HCEC 1CT (cell line): ENCODE measurements at places on chromosomes 1 and 21.

DNA sequence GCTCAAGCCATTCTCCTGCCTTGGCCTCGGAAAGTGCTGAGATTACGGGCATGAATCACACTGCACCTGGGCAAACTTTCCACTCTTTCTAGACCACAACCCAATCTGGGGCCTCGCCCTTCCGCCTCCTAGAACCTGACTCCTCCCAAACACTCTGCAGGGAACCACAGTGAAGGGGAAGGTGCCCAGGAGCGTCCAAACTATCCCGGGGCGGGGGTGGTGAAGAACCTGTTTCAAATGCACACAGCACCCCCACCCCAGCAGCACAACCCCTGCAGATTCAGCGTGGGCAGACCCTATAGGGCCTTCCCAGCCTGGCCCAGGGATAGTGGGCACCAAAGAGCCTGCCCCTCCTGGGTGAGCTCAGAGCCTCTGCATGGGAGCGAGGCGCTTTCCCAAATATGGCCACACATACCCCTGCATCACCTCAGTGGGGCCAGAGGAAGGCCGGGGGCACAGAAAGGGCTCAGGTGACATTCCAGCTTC is 86.9 kb downstream of the STUM start:
- no peak for DNase-seq

- no peak for DNase-seq
Measured at GRCh38 chr1:246681900-246682895, 42.0 kb upstream of the SCCPDH start.

DNA sequence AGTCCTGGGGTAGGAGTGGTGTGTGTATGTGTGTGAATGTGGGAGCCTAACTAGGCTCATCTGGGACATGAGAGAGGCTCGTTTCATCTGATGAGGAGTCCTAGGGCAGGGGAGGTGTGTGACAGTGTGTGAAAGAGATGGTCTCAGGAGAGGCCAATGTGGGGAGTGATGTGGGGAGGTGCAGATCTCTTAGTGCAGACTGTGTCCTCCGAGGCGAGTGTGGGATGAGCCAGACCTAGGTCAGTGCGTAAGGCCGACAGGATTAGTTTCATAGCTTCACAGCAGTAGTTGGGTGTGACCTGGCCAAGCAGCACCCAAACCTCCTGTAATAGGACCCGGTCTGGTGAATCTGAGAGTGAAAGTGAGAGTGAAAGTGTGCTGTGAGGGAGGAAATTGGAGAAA is 94.7 kb downstream of the LIPI start:
- no peak for DNase-seq

DNA sequence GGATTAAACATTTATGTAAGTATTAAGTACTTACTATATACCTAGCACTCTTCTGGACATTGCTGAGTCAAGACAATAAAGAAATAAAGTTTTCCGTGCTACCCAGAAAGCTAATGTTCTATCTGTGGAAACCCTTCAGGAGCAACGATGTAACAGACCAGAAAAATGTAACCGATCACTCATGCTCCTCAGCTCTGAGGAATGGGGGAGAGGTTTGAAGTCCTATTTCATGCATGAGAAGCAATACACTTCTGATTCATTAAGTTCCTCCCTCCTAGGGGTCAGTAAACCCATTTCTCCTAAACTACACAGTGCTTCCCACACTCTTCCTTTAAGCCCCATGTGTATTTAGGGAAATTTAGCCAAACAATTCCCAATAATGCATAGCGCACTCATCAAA is 25.6 kb upstream of the KAZN start:
- no peak for DNase-seq

- DNase-seq = no peak
Measured at GRCh38 chr21:31370893-31371544, 27.0 kb upstream of the TIAM1 start.

GRCh38 chr1:43529206-43529731 is 1.4 kb upstream of the PTPRF start:
- DNase-seq = peak; percentile 75

- DNase-seq = no peak
Measured at GRCh38 chr21:38884440-38884839, 78.7 kb downstream of the ETS2 start.

- DNase-seq = peak; percentile 87
Measured at GRCh38 chr1:151547119-151547899, 7.2 kb downstream of the TUFT1 start.

DNA sequence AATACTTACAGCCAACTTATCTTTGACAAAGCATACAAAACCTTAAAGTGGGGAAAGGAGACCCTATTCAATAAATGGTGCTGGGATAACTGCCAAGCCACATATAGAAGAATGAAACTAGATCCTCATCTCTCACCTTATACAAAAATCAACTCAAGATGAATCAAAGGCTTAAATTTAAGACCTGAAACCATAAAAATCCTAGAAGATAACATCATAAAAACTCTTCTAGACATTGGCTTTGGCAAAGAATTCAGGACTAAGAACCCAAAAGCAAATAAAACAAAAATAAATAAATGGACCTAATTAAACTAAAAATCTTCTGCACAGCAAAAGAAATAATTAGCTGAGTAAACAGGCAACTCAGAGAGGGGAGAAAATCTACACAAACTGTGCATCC is 335.6 kb upstream of the PBX1 start:
- no peak for DNase-seq

- DNase-seq = no peak
Measured at GRCh38 chr1:202723708-202724107, 13.5 kb upstream of the SYT2 start.

DNA sequence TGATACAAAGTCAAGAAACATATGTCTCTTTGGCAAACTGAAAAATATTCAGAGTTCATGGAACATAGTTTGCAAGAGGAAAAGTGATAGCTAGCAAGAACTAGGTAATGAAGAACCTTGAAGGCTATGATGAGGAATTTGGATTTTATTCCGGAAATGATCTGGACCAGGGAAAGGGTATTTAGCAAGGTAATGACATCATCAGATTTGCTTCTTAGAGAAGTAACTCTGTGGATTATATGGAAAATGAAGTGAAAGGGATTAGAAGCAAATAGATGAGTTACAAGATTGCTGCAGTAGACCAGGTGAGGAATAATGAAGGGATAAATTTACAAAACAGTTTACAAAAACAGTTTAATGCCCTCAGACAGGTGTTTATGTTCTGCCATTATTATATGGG is 197.3 kb downstream of the RASAL2 start:
- no peak for DNase-seq

GRCh38 chr1:180247580-180247979 is 17.5 kb downstream of the LHX4 start:
- no peak for DNase-seq

DNA sequence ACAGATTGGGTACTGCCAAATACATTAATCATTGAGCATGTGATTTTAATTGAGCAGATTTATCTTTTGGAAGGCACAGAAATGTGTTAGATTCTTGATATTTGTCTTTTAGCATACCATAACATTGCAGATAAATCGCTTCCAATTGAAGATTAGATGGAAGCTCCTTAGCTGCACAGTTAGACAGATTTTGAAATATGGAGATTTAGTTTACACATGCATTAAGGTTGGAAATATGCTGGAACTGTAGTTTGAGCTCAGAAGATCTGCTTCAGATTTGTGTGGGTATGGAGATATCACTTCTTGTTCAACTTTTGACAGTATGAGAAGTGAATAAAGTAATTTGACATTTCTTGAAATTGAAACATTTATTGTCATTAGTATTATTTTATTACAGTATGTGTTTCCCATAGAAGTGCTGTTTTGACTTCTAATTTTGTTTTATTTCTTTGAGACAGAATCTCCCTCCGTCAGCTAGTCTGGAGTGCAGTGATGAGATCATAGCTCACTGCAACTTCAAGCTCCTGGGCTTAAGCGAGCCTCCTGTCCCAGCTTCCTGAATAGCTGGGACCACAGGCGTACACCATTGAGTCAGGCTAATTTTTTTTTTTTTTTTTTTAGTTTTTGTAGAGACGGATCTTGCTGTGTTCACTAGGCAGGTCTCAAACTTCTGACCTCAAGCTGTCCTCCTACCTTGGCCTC is 29.1 kb downstream of the THRAP3 start:
- DNase-seq = peak; percentile 28

DNA sequence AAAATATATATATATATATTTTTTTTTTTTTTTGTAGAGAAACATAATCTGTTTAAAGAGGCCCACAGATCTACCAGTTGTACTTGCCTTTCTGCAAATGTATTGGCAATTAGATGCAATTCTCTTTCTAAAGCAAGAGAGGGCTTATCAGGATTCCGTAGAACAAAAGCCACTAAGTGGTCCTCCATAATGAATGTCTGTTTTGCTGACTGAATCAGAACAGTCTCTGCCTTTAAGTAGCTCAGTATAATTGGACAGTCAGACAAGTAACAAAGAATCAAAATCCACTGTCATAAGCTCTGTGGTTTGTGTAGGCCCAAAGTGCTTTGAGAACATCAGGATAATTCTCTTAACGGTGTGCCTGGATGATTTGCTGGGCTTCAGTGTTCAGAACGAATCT is 17.3 kb downstream of the SARS1 start:
- DNase-seq = no peak

- no peak for DNase-seq
Measured at GRCh38 chr1:11311816-11312755, 39.1 kb downstream of the UBIAD1 start.

DNA sequence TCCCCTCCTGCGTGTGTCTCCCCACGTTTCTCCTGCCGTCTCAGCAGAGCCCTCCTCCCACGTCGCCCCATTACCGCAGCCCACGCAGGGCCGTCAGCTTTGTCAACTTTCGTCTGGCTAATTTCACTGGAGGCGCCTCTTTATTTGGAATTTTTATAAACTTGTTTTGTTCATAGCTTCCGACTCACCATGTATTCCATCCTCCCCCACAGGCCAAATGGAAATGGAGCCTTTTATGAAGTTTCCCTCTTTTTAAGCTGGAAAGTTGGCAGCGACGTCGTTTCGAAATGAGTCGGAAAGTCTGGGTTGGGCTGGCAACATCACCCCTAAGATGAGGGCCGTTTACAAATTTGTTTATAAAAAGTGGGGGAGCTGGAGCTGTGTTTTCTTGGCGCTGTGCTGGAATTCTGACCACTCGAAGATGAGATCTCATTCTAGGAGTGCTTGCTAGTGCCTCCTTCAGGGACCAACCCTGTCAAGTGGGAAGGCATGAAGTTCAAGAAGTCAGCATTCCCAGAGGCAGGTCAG is 23.7 kb upstream of the SLC45A1 start:
- DNase-seq = no peak

DNA sequence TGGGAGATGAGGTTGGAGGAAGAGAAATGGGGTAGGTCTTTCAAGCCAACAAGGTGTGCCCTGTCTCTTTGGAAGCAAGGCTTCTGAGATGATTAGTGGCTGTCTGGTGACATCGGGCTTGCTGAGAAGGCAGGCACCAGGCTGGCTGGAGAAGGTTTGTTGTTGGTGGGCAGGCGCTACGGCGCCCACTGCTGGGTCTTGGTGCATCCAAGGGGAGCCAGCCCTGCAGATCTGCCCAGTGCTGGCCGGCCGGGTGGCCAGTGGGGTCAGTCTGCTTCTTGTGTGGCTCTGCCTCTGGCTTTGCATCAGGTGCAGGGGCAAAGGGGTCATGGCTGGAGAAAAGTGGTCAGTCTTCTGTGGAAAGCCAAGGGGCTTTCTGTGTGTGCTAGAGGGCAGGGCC is 126.2 kb downstream of the TLR5 start:
- DNase-seq = no peak

DNA sequence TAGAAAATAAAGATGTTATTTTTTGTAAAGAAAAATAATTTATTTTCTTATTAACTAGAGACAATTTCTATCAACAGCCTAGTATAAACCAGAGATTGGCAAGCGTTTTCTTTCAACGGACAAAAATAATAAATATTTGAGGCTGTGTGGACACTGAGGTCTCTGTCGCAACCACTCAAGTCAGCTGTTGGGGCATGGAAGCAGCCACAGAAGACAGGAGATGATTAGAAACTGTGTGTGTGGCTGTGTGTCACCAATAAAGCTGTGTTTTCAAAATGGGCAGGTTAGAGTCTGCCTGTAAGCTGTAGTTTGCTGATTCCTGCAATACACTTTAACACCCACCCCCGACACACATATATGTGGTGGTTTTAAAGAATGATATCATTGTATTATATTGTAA is 200.6 kb upstream of the HMCN1 start:
- no peak for DNase-seq
